ENCODE measurements at places on chromosomes 2 and 18.
A peak's percentile ranks its signal among the peaks of the same experiment; 100 is the strongest.

GRCh38 chr2:218260742-218261422 lies at the start of gene GPBAR1:
Gene GPBAR1, plus strand, starts transcription at chr2:218261015. Its CDS starts 1,710 bp downstream, at chr2:218262725.
- peaks cover 31% of the 10 kb centered on the region for H3K4me1 ChIP-seq
- no peaks in the 10 kb centered on the region for H3K27me3 ChIP-seq
- no peak for DNase-seq
- H3K27ac ChIP-seq, result peak within 1 kb of the TSS; percentile 90
- H3K36me3 ChIP-seq, result peaks cover 8% of the 10 kb centered on the region
- no peak within 1 kb of the TSS for H3K4me3 ChIP-seq

GRCh38 chr2:219086196-219086595 lies 25.5 kb upstream of the IHH start:
- H3K36me3 ChIP-seq, result no peaks in the 10 kb centered on the region
- peaks cover 24% of the 10 kb centered on the region for H3K27me3 ChIP-seq
- no peak overlapping the region for H3K27ac ChIP-seq

- no peaks in the 10 kb centered on the region for H3K4me1 ChIP-seq
- DNase-seq, result no peak
- H3K36me3 ChIP-seq, result no peaks in the 10 kb centered on the region
- no peaks in the 10 kb centered on the region for H3K27me3 ChIP-seq
- H3K4me3 ChIP-seq, result no peak overlapping the region
Observed at GRCh38 chr18:49863769-49864621, 50.7 kb upstream of the ACAA2 start.

DNA sequence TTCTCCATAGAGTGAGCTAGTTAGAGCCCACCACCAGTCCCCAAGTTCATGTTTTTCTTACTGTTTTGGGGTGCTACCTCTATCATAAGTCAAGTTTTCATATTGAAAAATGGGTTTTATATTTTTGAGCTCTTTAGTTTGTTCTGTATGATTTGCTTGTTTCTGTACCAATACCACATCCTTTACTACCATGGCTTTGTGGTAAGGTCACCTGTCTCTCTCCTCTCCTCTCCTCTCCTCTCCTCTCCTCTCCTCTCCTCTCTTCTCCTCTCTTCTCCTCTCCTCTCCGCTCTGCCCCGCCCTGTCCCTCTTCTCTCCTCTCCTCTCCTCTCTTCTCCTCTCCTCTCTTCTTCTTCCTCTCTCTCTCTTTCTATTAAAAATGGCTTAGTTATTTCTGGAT lies 22.1 kb upstream of the LBH start:
- no peaks in the 10 kb centered on the region for H3K27me3 ChIP-seq
- no peak for DNase-seq
- H3K36me3 ChIP-seq, result no peaks in the 10 kb centered on the region

- H3K27ac ChIP-seq, result no peak overlapping the region
- no peak for DNase-seq
Observed at GRCh38 chr18:56522816-56523215, 115.6 kb downstream of the TXNL1 start.

DNA sequence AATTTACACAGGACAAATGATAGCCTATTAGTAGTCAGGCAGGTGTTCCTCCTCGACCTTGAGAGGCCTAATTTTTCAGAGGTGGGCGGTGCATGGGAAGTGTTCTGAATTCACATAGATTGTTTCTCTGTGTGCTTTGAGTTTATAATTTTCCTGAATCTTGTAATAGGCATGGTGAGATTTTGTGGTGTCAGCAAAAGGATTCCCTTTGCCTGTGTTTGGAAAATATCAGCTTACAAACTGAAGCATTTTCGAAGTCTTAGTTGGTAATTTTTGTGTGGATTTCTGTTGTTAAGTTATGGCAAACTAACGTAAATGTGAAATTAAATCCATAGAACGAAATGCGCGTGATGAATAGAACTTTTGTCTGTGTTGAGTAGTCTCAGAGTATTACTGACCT lies 194.0 kb upstream of the RBMS1 start:
- H3K4me3 ChIP-seq, result no peak overlapping the region
- H3K4me1 ChIP-seq, result peaks cover 11% of the 10 kb centered on the region
- DNase-seq, result no peak
- H3K36me3 ChIP-seq, result no peaks in the 10 kb centered on the region
- no peak overlapping the region for H3K27ac ChIP-seq

GRCh38 chr2:11667194-11667593 lies 2.8 kb downstream of the NTSR2 start:
- peaks cover under 1% of the 10 kb centered on the region for H3K36me3 ChIP-seq
- H3K27ac ChIP-seq, result no peak overlapping the region
- no peak overlapping the region for H3K4me3 ChIP-seq
- no peaks in the 10 kb centered on the region for H3K4me1 ChIP-seq

GRCh38 chr2:161177969-161178368 lies 17.7 kb downstream of the TANK start:
- no peaks in the 10 kb centered on the region for H3K27me3 ChIP-seq
- H3K36me3 ChIP-seq, result peaks cover 48% of the 10 kb centered on the region
- DNase-seq, result no peak
- H3K4me1 ChIP-seq, result peaks cover 8% of the 10 kb centered on the region
- H3K4me3 ChIP-seq, result no peak overlapping the region

- peaks cover 1% of the 10 kb centered on the region for H3K36me3 ChIP-seq
- H3K4me1 ChIP-seq, result peaks cover 9% of the 10 kb centered on the region
- DNase-seq, result no peak
- H3K27ac ChIP-seq, result no peak overlapping the region
Observed at GRCh38 chr2:227161947-227162346, 2.1 kb downstream of the COL4A4 start.

- no peaks in the 10 kb centered on the region for H3K27me3 ChIP-seq
- H3K27ac ChIP-seq, result peak overlapping the region; percentile 48
- no peak overlapping the region for H3K4me3 ChIP-seq
- peaks cover 30% of the 10 kb centered on the region for H3K4me1 ChIP-seq
Observed at GRCh38 chr2:47043891-47044239, 111.2 kb downstream of the STPG4 start.

- no peak for DNase-seq
- H3K36me3 ChIP-seq, result peaks cover 2% of the 10 kb centered on the region
- peaks cover 5% of the 10 kb centered on the region for H3K4me1 ChIP-seq
- no peaks in the 10 kb centered on the region for H3K27me3 ChIP-seq
Observed at GRCh38 chr2:64157792-64158191, 13.6 kb upstream of the PELI1 start.

- peak overlapping the region; percentile 72 for H3K27ac ChIP-seq
- no peaks in the 10 kb centered on the region for H3K27me3 ChIP-seq
- H3K4me3 ChIP-seq, result no peak overlapping the region
- peaks cover 33% of the 10 kb centered on the region for H3K36me3 ChIP-seq
- peaks cover 25% of the 10 kb centered on the region for H3K4me1 ChIP-seq
Observed at GRCh38 chr2:191359133-191359532, 113.9 kb downstream of the MYO1B start.

DNA sequence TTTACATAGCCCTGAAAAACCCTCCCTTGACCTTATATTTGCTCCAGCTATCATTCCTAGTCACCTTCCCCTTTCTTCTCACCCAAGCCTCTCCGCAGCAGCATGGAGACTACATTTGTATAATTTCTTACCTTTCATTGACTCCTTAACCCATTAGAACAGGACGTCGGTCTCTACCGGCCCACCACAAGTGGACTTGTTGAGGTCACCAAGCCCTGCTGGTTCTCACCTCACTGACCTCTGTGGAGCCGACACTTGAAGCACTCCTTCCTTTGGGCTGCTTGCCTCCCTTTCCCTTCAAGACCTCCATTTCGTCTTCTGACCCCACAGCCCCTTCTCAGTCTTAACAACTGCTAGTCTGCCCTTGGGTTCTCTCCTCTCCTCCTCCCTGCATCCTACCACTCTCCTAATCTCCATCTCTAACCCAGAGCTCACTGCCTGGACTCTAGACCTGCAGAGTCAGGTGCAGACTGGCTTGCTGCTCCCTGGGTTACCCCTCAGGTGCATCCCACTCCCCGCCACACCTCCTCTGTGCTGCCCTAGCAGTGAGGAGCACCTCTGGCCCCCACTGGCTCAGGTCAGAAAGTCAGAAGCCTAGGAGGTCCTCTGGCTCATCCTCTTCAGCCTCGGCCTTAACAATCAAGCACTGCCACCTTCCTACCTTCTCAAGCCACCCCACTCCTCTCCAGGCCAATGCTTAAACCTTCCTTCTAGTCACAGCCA lies 5.3 kb upstream of the SFXN5 start:
- no peak for DNase-seq
- H3K36me3 ChIP-seq, result peaks cover 7% of the 10 kb centered on the region
- no peak overlapping the region for H3K27ac ChIP-seq
- peaks cover 16% of the 10 kb centered on the region for H3K4me1 ChIP-seq

DNA sequence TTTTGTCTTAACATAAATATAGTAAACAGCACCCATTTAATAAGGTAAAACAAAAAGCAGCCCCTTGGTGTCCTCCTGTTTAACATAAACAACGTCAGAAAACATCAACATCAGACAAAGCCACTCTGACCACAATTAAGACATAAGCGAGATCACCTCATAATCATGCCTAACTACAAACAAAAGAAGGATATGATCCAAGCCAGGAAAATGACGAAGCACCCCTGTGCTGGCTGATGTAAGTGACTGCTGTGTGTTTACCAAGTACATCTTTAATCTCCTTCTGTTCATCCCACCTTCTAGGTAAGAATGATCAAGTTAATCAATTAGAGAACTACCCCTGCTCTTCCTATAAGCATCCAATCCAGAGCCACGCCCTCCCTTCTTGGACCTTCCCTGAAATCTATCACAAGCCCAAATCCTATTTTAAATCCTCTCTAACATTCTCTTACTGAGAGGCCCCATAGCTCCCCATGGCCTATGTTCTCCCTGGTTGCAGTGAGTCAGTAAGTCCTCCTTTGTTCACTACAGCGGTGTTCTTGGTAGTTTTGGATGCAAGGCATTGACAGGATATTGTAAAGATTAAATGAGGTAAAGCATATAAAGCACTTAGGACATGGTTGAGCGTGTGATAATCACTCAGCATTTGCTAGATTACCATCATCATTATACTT lies 424.2 kb downstream of the TSN start:
- H3K27ac ChIP-seq, result no peak overlapping the region
- no peak overlapping the region for H3K4me3 ChIP-seq
- no peaks in the 10 kb centered on the region for H3K4me1 ChIP-seq
- H3K36me3 ChIP-seq, result no peaks in the 10 kb centered on the region
- DNase-seq, result no peak

All from mesothelial cell of epicardium (in vitro differentiated cells).